ENCODE measurements at places on chromosomes 12 and 14. TPM values are rescaled to one million over a fixed set of nuclear protein-coding genes. Genes with fewer than 3 reads are reported as not detected.

DNA sequence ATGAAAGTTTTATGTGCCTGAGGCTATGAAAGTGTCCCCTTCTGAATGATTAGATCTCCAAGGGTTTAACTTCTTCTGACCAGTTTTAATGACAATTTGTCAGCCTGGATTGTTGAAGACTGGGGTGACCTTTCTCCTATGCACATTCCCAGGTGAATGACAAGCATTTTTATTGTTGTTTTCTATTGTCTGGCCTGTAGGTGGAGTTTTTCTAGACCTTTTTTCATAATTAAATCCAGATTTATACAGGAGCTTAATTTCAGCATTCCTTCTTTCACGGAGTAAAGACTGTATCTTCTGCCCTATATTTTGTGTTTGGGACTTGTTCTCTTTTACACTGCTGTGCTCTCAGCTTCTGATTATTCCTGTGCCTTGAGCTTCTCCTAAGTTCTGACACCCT is 125.0 kb upstream of the FAR2 start:
- no peak overlapping the region for H3K27ac ChIP-seq
- H3K4me3 ChIP-seq = no peak overlapping the region
- H3K4me1 ChIP-seq = peaks cover 22% of the 10 kb centered on the region
- no peaks in the 10 kb centered on the region for H3K27me3 ChIP-seq
- no peaks in the 10 kb centered on the region for H3K36me3 ChIP-seq
- DNase-seq = no peak

DNA sequence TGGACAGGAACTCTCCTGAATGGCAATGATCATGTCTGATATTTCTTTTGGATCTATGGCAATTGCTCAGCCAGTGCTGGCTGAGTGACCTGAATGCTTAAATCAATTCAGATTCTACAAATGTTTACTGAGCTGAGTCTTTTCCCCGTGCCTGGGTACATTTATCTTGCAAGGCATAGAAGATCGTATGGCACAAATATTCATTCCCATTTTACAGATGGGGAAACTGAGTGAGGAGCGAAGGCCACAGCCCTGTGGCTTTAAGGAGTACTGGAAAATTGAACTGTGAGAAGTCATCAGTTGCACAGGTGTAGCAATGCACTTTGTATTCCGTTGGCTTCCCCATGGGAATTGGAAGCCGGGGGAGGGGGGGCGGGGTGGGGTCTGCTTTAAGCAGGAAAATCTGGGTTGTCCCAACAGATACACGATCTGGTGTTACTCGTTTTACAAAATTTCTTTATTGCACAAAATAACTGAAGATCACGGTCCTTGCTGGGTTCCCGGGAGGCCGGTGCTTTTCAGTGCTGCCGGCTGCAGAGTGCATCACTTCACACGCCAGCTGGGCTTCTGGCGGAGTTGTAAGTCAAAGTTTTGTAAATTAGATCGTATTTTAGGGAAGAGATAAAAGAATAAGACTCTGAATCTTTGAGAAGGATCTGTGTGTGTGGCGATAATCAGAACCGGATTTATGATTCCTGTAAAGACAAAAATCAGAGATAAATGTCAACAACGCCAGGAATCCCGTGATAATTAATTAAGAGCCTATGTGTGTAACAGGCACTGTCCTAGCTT is 75.0 kb upstream of the MAP1LC3B2 start:
- no peak overlapping the region for H3K4me3 ChIP-seq
- no peak overlapping the region for H3K27ac ChIP-seq
- H3K36me3 ChIP-seq = peaks cover 2% of the 10 kb centered on the region

- no peak for DNase-seq
- no peak overlapping the region for H3K27ac ChIP-seq
- H3K4me1 ChIP-seq = peaks cover 16% of the 10 kb centered on the region
- H3K4me3 ChIP-seq = peak overlapping the region; percentile 61
- no peaks in the 10 kb centered on the region for H3K27me3 ChIP-seq
- peaks cover 4% of the 10 kb centered on the region for H3K36me3 ChIP-seq
Measured at GRCh38 chr14:64983439-64984310, 3.0 kb upstream of the FNTB start.

DNA sequence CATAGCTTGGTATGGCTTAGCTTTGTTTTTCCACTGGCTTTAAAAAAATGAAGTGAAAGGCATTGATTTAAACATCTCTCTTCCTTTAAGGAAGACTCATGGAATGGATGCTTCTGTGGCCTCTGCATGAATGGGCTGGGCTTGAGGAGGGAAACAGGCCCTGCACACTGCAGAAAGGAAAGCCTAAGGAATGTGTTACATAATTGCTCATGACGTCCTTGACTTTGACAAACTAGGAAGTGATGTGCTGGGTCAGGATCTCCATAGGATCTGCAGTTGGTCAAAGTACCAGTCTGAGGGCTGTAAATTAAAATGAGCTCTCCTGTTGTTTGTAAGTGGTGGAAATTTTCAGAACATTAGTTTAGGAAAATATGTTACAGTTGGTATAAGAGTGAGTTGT is 12.7 kb downstream of the SAMD4A start:
- H3K4me1 ChIP-seq = no peaks in the 10 kb centered on the region
- no peak overlapping the region for H3K27ac ChIP-seq
- H3K4me3 ChIP-seq = no peak overlapping the region
- no peaks in the 10 kb centered on the region for H3K27me3 ChIP-seq
- H3K36me3 ChIP-seq = peaks cover 6% of the 10 kb centered on the region

The AGAP2 gene
- 23.8 TPM for total RNA-seq

The PLA2G1B gene
- not detected for total RNA-seq

DNA sequence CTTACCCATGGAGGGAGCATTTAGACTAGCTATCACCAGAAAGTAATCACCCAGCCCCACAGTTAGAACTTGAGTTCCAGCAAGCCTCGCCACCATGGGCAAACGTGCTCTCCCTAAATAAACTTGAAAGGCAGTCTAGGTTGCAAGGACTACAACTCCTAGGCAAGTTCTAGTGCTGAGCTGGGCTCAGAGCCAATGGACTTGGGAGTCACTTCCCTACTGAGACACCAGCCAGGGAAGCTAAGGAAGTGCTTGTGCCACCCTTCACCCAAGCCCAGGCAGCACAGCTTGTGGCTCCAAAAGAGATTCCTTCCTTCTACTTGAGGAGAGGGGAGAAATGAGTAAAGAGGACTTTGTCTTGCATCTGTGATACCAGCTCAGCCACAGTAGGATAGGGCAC is 57.9 kb downstream of the SLCO1A2 start:
- no peak overlapping the region for H3K4me3 ChIP-seq
- H3K4me1 ChIP-seq = no peaks in the 10 kb centered on the region
- DNase-seq = no peak

DNA sequence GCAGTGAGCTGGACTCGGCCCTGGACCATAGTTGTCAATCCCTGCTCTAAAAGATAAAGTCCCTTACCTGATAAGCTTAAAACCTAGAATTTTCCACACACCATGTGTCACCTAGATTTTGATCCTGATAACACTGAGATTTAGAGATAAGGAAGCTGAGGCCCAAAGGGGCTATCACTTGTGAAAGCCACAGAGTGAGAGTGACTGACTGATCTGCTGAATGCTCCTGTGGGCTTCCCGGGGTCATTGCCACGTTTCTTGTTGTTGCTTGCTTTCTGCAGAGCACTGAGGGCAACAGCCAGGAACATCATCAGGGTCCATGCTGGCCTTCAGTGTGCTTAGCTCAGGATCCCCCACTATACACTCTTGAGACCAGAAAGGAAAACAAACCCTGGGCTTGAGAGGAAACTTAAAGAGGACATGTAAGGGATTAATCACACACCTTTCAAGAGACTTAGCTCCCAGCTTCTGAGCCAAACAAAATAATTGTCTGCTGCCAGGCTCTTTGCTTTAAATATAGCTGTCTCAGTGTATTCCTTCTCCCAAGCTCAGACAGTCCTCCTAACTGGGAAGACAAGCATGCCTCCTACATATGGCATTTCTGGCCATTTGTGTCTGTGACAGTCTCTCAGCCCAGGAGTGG is 82.6 kb upstream of the ARHGAP5 start:
- no peak overlapping the region for H3K4me3 ChIP-seq
- no peaks in the 10 kb centered on the region for H3K4me1 ChIP-seq
- H3K27ac ChIP-seq = no peak overlapping the region

DNA sequence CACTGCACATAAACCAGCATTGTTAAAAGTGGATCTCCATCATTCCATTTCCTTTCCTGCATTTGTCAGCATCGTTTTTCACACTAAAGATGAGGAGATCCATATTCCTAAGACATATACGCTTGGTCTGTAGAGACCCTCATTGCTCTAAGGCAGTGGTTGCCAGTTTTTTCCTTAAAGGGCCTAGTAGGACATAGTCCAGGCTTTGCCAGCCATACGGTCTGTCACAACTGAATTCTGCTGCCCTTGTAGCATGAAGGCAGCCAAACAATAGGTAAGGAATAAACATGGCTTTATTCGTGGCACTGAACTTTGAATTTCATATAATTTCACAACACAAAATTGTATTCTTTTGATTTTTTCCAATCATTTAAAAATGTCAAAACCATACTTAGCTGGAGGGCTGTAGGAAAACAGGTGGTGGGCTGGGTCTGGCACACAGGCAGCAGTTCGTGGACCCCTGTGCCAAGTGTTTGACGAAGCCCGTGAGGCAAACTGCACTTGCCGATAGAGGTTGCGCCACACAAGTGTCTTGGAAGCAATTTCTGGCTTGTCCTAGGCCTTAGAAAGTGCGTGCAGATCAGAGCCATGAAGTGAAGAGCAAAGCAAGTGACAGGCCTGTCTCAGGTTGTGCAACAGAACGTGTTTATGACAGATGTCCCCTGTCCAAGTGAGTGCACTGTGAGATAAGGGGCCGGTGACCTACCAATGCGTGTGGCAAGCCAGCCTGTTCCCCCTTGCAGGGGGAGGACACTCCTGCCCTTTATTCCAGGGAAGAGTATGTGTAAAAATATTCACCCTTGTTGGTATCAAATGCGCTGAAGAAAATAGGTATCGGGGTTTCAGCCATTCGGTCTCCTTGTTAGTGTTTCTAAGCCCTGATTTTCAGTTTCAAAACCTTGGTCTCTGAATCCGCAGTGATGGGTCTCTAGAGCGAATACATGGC is 916 bp upstream of the CHPT1 start:
- peaks cover 2% of the 10 kb centered on the region for H3K36me3 ChIP-seq
- peak overlapping the region; percentile 85 for H3K27ac ChIP-seq
- H3K4me3 ChIP-seq = peak overlapping the region; percentile 89

The ACTR10 gene
- 31.0 TPM for total RNA-seq

The ARHGEF40 gene
- total RNA-seq = not detected

DNA sequence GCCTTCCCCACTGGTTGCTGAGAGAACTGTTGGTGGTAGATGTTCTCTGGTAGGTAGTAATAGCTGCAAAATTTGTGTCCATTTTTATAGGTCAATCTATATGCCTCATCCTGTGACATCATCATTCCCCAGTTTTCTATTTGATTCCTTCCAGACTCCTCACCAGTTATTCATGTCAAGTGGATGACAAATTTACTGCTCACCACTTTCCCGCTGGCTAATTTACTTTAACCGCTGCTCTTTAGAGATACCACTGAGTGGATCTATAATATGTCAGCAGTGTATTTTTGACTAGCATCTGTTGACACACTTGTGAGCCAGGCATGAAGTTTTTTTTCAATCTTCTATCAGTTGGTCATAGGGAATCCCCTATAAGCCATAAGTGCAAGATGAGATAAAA is 24.6 kb downstream of the GPR65 start:
- peaks cover 17% of the 10 kb centered on the region for H3K36me3 ChIP-seq
- DNase-seq = no peak
- no peak overlapping the region for H3K4me3 ChIP-seq

DNA sequence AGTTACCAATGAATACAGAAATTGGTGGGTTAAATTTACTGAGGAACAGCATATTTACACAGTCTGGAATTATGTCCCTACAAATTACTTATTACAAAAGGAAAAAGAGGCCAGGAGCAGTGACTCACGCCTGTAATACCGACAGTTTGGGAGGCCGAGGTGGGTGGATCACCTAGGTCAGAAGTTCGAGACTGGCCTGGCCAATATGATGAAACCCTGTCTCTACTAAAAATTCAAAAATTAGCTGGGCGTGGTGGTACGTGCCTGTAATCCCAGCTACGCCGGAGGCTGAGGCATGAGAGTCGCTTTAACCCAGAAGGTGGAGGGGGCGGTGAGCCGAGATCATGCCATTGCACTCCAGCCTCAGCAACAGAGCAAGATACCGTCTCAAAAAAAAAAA is 52.6 kb downstream of the HECTD1 start:
- no peak for DNase-seq
- H3K27ac ChIP-seq = no peak overlapping the region
- no peaks in the 10 kb centered on the region for H3K27me3 ChIP-seq
- H3K4me3 ChIP-seq = no peak overlapping the region
- H3K36me3 ChIP-seq = peaks cover 18% of the 10 kb centered on the region
- no peaks in the 10 kb centered on the region for H3K4me1 ChIP-seq

- H3K4me3 ChIP-seq = no peak overlapping the region
- H3K27ac ChIP-seq = no peak overlapping the region
- no peaks in the 10 kb centered on the region for H3K27me3 ChIP-seq
- no peak for DNase-seq
- no peaks in the 10 kb centered on the region for H3K36me3 ChIP-seq
Measured at GRCh38 chr12:28033538-28033915, 61.0 kb upstream of the PTHLH start.

DNA sequence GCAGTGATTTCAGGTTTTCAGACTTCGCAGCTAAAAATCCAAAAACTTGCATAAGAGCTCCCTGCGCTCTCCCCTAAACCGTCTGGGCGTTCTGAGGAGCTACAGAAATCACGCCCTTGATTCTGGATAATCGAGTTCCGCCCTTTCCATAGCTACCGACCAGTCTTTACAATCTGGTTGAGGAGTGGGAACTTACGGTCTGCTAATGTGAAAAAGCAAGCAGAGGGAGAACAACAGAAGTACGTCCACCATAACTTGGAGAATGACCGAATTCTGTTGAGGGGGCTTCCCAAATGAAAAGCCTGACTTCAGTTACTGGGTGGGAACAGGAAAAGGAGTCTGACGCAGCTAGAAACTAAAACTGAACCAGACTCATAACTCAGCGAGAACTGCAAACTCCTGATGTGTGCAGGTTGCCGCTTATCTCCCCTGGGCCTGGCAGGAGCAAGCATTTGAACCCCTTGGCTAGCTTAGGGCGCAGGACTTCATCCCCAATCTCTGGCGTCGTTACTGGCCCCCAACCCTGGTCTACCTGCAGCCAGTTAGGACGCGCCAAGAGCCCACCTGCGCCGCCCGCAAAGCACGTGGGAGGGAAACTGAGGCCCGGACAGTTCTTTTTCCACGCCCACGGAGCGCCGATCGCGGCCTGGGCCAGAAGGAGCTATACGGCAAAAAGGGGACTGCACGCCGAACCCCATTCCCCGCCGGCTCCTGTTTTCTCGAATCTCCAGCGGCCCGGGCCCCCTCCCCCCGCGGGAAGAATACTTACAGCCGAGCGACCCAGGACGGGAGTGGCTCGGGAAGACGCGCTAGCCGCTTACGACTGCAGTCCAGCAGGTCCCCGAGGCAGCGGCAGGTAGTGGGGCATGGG is 838 bp downstream of the LRIG3 start:
- H3K4me3 ChIP-seq = no peak overlapping the region
- no peak for DNase-seq
- H3K4me1 ChIP-seq = peaks cover 5% of the 10 kb centered on the region
- H3K36me3 ChIP-seq = peaks cover 3% of the 10 kb centered on the region
- peaks cover 56% of the 10 kb centered on the region for H3K27me3 ChIP-seq
- H3K27ac ChIP-seq = no peak overlapping the region

The RNASE7 gene
- not detected for total RNA-seq

GRCh38 chr12:26896913-26897312 is 40.9 kb downstream of the INTS13 start:
- no peak overlapping the region for H3K4me3 ChIP-seq
- peaks cover 41% of the 10 kb centered on the region for H3K36me3 ChIP-seq
- no peaks in the 10 kb centered on the region for H3K27me3 ChIP-seq
- no peak overlapping the region for H3K27ac ChIP-seq
- peaks cover 8% of the 10 kb centered on the region for H3K4me1 ChIP-seq

The SLC39A5 gene
- total RNA-seq = 0.44 TPM

The KCNH3 gene
- total RNA-seq = 10.2 TPM
